ENCODE measurements at places on chromosomes 2 and 18.

DNA sequence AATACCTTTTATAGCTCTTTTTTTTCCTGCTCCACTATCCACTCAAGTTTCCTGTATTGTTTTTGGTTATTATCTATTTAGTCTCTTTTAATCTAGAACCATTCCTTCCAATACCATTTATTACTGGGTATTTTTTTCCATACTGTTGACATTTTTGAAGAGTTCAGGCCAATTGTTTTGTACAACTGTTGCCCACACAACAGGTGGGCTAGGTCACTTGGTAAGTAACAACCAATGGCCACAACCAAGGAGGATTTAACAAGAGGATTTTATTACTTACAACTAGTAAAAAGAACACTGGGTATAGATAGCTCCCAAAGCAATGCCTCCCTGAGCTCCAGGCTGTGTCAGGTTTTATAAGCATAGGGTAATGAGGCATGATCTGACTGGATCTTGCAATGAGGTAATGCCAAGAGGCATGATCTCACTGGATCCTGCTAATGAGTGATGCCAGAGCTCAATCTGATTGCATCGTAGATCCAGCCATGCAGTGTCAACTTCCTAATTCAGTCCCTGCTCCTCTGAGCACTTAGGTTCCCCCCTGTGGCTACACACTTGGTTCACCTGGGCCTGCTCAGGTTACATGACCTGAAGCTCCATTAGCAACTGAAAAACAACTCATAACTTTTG, 7.1 kb upstream of the CEP68 start:
- DNase-seq, result no peak

- DNase-seq, result no peak
Observed at GRCh38 chr2:14776216-14776615, 143.7 kb downstream of the LRATD1 start.

- no peak for DNase-seq
Observed at GRCh38 chr18:36471393-36471792, 173.9 kb downstream of the FHOD3 start.

DNA sequence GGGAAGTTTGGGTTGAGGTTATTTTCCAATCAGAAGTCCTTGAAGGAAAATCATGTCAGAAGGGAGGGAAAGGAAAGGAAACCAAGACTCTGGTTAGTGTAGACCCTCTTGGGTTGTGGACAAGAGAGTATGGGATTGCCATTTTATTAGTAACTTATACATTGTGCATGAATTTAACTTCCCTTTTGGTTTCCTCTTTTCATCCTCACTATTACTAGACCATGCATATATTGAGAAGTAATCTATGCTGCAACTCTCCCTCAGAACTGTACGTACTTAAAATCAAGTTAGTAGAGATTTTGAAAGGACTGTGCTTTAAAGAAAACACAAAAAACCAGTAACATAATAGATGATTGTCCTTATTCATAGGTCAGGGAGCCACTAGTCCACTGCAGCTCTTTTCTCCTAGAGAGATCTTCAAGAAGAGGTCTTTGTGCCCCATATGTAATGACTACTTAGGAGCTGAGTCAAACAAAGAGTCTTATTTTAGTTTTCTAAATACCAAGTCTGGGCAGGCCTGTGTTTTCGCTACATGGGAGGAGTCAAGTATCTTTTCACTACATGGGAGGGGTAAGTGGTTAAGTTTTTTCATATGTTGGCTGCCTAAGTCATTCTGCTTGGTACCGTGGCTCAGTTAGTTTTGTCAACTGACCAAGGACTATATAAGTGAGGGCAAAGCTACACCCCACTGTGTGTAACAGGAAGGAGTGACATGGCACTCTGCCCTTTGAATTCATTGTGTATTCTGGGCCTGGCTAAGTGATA, 25.2 kb upstream of the FAM117B start:
- DNase-seq, result no peak

- DNase-seq, result no peak
Observed at GRCh38 chr2:172049567-172050120, 35.7 kb upstream of the DLX1 start.

GRCh38 chr2:224145751-224146355, 106.8 kb upstream of the SERPINE2 start:
- DNase-seq, result no peak

- DNase-seq, result no peak
Observed at GRCh38 chr2:128169497-128169896, 78.5 kb downstream of the UGGT1 start.

DNA sequence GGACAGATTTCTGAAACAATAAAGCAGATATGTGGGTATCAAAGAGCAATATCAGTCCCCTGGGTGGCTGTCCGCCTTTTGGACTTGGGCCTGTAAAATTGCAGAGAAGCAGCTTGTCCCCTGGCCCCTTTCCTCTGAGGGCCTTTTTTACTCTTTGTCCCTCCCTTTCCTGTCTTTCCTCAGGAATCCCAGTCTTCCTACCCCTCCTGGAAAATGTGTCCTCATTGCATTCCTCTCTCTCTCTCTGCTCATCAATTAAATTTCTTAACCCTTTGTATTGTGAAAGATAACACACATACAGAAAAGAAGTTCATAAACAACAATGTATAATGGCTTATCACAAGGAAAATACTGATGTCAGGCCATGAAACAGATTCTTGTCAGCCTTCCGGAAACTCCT, 3.0 kb upstream of the GRB14 start:
- DNase-seq, result no peak
